ENCODE measurements at places on chromosomes 16 and 17.

DNA sequence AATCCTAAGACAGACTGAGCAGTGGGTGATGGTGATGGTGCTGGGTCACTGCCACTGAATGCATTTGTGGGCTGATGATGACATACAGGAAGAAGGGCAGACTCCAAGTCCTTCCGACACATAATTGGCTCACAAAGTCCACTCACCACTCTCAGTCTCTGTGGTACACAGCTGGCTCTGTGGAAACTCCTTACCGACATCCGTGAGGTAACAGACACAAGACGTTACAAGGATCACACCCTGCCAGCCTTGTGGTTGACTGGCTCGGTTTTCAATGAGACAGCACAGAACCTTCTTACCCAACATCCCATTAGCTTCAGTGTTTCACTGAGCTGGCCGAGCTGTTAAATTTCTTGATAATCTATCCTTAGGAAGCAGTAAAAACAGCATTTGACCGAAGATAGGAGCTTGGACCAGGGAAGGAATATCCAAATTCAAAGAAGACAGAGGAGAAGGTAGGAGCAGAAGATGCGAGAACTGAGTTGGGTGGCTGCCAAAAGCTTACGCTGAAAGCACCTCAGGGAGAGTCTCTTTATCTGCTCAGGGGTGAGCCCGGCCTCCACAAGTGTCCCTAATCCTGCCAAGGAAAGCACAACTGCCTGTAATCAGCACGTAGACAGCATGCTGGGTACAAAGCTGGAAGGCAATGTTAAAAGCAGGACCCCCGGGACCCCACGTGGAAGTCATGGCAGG, 5.5 kb upstream of the MXRA7 start:
- DNase-seq: no peak

- DNase-seq: no peak
These were observed 36.2 kb downstream of the LDHD start for GRCh38 chr16:75080205-75081029.

DNA sequence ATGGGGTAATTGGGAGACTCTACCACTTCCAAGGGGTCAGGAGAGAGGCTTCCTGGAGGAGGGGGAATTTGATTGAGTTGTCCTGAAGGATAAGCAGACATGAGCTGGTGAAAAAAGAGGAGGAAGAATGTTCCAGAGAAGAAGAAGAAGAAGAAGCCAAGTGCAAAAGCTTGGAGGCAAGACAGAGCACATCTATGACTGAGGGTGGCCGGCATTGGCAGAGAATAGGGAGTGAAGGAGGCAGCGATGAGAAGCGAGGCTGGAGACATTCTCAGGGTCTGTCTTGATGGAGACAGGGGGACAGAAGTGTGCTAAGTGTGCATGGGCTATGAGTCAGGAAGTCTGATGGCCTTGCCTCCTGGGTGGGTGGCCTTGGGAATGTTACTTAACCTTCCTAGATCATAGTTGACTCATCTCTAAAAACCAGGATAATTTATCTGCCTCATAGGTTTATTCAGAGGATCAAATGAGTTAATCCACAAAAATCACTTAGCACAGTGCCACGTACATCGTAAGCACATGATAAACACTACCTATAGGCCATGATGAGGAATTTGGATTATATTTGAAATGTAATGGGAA, 171.7 kb downstream of the ABCC12 start:
- DNase-seq: no peak

GRCh38 chr16:23537390-23537789, 19.8 kb downstream of the EARS2 start:
- no peak for DNase-seq

DNA sequence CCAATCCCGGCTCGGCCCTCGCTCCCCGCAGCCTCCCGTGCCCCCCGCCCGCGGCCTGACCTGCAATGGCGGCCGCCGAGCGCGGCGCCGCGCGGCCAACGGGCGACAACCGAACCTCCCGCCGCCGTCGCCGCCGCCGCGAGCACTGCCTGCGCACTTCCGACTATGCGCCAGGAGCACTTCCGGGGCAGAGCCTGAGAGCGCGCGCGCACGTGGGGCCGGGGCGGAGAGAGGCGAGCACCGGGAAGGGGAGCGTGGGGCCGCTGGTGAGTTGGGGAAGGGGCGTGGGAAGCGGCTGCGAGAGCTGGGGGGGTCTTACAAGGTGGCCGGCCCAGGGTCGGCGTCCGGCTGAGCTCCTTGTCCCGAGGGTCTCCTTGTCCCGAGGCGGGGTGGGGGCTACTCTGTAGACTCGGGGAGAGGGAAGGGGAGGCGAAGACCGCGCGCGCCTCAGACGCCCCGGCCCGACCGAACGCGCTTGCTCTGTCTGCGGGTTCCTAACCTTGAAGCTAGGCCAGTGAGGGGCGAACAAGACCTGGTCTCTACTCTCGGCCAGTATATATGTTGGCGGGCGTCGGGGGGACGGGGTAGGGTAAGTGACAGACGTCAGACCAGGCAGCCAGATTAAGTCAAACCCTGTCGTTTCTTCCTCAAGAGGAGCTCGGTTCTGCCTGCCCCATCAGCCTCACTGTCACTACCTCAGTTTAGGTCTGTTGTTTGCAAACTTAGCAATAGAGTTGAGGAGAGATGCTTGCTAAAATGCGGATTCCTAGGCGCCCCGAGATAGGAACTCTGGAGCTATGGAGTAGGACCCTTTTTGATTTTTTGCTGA, at the start of the genes CHTF8 and UTP4:
Gene CHTF8 (minus strand): TSS at position 165 of the 829 bp plus-strand sequence. CDS start 11,130 bp downstream, outside the sequence.
Gene UTP4 (plus strand): TSS at position 226 of the 829 bp plus-strand sequence. CDS start 811 bp downstream, outside the sequence.
- peak; percentile 88 for DNase-seq

DNA sequence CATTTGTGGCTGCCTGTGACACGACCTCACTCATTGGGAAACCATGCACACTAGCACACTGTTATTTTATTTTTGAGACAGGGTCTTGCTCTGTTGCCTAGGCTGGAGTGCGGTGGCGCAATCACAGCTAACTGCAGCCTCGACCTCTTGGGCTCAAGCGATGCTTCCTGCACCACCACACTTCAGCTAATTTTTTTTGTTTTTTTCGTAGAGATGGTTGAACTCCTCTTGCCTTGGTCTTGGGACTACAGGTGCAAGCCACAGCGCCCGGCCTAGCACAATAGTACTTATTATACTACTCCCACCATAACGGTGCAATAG, 2.8 kb upstream of the NPTX1 start:
- no peak for DNase-seq

GRCh38 chr16:49366669-49367068, 6.9 kb upstream of the C16orf78 start:
- no peak for DNase-seq

GRCh38 chr16:67030221-67030962, 1.4 kb downstream of the CBFB start:
- DNase-seq: no peak

DNA sequence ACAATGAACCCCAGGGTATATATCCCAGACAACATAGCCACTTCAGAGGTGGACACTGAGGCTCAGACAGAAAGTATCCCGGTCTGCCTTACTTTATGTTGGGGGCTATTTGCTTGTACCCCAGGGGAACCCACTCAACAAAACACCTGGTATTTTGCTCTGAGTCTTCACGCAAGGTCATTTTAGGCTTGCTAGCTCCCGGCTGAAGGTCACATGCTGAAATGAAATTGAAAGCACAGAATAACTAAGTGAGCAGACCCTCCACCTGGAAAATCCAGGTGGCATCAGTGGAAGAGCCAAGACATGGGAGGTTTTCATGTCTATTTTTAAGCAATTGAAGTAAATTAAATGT, 4.1 kb upstream of the KDM8 start:
- DNase-seq: no peak

- DNase-seq: no peak
These were observed 42.9 kb upstream of the BHLHA9 start for GRCh38 chr17:1227365-1227764.

DNA sequence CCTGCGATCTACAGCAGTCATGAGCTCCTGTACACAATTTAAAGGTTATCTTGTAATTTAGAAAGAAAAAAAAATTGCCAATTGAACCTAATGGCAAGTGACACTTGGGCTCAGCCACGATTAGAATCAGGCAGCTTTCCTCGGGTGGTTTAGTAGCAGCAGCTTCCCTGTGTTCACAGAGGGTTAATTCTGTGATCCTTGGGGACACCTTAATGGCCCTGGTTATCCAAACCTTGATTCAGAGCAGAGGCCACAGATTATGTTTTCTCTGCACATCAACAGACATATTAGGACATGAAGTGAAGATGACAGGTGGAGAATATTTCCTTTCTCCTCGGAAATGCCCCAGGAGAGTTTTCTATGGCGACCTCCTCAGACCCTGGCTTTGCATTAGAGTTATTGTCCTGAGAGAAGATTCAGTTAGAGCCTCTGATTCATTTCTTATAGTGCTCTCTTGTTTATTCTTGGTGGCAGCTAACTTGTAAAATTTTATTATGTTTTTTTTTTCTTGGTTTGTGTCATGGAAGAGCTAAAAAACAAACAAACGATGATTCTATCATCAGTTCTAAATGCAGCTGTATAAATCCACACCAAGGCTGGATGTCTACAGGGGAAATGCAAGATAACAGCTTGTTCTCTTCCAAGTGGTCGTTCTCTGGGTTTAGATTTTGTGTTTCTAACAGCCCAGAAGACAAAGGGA, 351.2 kb upstream of the DYNLRB2 start:
- DNase-seq: no peak

DNA sequence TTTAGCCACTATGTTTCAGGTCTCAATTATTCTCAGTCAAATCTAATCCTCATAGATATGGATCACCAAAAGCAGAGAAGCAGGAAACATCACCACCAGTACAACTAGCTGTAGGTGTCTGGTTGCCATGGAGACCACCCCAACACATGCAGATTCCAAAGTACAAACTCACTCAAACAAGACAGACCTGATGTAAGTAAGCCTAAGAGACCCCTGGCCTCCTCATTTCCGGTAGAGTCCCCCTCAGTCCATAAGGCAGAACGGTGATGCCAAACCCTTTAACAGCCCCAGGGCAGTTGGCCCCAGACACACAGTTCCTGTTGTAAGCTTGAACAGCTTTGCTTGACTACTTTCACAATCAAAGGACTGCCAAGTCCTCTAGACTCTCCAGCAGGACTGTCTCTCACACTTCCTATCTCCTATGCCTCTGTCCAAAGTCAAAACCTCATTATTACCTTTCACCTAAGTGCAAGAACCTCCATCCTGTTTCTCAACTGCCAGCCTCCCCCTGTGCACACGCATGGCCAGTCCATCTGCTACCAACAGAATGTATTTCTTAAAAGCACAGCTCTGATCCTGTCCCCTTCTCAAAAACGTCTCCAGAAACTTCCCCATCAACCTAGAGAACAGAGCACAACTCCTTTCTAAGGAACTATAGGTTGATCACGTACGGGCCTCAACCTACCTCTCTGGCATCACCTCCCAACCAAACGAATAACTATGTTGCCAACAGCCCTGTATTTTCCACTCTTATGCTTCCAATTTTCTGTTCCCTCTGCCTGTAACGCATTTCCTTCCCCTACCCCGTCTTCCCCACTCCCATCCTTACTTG, 23.9 kb downstream of the SLC39A11 start:
- no peak for DNase-seq

- no peak for DNase-seq
These were observed 73.2 kb downstream of the CMIP start for GRCh38 chr16:81517629-81518438.

DNA sequence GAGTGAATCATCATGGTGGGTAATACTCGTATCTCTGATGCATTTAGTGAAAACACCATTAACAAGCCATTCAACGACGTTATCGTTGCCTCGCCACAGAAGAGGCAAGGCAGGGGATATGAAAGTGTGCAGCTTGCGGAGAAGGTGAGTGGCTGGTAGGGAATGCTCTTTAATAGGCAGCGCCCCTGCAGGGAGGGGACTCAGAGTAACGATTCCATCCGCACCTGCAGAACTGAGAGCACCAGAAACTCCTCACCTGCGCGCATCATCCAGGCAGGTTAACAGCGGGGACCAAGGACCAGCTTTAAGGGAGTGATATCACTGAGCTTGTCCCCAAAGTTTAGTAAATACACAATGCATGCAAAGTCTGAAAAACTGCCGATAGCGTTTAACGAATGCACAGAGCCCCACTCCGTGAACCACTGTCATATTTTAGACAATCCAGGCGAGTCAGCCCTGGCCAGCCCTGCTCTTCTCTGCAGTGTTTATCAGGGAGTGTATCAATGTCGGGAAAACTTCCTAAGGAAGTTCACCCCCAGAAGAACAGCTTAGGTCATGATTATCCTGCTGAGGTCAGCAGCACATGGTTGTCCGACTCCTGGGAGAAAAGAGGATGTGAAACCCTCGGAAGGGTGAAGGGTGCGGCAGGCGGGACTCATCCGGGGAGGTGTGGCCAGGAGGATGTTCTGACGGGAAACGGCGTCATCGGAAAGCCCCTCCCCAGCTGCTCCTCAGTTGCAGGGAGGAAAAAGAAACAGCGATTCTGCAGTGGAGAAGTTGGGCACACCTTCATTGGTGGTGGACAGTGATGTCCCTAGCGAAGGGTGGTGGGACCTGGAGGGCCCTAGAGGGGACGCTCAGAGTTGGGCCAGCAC, 68.5 kb upstream of the DNAH17 start:
- peak; percentile 69 for DNase-seq
